Hematopoietic multipotent progenitor cell treated with erythropoietin and hydrocortisone succinate and interleukin-3 and kit ligand, for 6 days (in vitro differentiated cells): ENCODE measurements at places on chromosomes 12 and 14.

GRCh38 chr12:13211859-13212664, 15.5 kb downstream of the EMP1 start:
- peak; percentile 92 for DNase-seq

DNA sequence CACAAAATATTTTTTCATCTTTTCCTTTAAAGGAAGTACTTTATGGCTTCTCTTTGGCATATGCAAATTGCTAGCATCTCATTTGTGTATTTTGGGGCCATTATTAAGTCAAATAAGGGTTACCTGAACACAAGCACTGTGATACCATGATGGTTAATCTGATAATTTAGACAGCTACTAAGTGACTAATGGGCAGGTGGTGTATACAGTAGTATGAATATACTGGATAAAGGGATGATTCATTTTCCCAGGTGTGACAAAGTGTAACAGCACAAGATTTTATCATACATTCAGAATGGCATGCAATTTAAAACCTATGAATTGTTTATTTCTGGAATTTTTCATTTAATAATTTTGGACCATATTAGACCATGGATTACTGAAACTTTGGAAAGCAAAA, 27.2 kb upstream of the ANO4 start:
- no peak for DNase-seq

- no peak for DNase-seq
These were observed 144.8 kb downstream of the KITLG start for GRCh38 chr12:88435334-88436076.

DNA sequence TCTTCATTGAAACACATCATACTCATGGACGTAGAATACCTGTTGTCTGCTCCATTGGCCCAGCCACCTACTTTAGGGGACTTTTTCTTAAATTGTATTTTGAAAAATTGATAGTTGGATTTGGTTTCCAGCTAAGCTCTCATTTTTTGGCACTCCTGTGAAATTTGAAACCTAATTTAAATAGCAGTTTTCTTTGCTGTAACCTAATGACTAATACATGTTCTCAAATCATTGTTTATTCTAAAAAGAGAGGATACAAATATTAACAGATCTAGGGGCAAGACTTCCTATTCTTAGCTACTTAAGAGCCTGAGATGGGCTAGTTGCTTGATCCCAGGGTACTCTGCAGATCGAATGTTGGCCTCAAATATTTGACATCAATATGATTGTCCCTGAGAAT, 78.9 kb downstream of the PLEKHA5 start:
- DNase-seq: no peak

DNA sequence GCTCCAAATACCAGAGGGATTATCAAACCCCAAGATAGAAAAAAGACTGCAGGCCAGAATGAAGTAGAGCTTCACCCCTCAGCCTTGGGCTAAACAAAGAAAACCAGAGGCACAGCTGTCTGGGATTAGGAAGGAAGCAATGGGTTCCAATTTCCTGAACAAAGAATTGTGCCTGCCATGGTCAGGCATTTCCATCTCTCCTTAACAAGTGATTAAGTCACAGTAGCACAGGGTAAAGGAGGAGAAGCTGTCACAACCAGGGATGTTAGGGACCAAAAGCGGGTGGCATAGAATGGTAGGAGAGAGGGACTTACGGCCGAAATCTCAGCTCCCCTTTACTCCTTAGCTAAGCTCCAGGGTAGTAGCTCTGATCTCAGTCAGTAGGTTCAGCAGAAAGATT, 33.9 kb downstream of the SPTLC2 start:
- no peak for DNase-seq

DNA sequence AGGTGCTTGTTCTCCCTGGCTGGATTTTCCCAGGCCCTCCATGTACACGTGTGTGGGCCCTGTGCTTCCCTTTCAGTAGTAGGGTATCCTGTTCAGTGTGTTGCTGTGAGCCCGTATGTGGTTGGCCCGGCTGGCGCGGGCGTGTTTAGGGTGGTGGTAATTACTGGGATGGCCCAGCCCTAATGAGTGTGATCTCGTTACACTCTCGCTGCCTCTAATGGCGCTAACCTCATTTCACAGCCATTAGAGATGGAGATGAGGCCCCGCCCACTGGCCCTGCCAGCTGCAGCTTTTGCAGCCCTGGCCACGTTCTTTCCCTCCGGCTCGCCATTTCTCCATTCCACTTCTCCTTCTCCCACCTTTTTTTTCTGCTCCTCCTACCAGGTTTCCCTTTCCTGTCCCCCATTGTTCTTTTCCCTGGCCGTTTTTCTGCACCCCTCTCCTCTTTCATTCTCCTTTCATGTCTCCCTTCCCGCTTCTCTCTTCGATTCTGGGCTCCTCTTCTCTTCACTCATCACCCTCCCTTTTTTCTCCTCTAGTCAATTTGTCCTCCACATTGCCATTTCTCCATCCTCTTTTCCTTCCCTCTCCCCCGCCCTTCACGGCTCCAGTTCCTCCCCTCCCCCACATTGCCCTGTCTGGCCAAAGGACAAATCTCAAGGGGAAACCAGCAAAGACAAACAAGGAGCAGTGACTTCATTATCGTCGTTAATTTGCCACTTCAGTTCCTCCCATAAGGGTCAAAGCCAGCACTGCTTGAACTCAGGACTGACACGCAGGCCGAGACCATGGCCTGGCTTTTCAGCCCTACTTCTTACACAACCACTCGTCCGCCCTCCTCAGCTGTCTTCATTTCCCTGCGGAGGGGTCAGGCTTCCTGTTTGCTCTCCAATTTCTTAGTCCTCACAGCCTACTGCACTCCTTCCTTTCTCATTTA, 6.8 kb downstream of the ZFHX2 start:
- no peak for DNase-seq

DNA sequence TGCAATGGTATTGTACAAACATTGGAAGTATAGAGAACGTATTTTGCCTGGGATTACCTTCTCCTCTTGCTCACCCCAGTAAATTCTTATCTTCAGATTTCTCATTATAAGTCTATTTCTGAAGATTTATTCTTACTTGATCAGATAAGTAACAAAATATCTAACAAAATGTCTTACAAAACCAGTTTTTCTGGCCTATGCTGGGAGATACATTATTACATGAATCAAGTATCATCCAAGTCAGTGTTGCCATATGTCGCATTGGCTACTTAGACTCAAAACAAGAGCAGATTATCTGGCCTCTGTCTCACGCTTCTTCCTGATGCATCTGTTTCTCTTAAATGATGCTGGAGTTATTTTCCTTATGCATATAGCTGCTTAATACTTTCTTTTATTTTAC, 408.5 kb downstream of the CCER1 start:
- no peak for DNase-seq

GRCh38 chr14:94403312-94403932, 15.0 kb upstream of the SERPINA1 start:
- DNase-seq: no peak

- DNase-seq: no peak
These were observed 7.5 kb downstream of the APPL2 start for GRCh38 chr12:105228494-105228893.

DNA sequence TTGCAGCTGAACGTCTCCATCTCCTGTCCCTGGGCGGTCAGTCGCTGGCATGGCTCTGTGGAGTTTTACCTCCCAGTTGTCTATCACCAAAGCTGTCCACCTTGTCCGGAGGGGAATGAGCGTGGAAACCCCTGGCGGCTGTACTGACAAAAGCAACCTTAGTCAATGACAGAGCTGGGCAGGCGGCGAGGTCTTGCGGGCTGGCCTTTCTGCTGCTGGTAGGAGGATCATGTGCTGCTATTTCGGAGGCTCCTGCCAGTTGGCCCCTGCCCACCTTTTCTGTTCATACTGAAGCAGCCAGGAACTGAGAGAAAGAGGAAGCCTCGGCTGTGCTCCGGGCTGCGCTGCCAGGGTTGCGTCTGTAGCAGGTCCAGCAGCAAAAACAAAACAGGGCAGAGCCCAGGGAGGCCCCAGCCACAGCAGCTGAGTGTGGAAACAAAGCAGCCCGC, 57.7 kb downstream of the HMGA2 start:
- peak; percentile 79 for DNase-seq

- DNase-seq: peak; percentile 64
These were observed 3.6 kb downstream of the TTC5 start for GRCh38 chr14:20302042-20302755.

DNA sequence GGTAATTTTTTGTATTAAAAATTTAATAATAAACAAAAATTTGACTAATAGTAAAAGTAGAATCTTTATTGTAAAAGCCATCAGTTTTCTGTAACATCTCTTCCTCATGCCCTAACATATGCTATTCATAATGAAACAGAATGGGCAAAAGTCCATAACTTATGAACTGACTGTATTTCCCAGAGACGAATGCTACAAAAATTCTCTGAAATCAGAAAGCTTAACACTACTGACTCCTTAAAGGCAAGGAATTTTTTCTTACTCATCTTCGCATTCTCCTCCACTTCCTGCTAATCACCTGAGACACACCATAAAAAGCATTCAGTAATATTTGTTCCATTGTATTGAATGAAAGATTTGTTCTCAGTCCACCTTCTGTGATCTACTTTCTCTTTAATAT, 17.6 kb downstream of the MON2 start:
- no peak for DNase-seq

- DNase-seq: no peak
These were observed 895.6 kb downstream of the SLC6A15 start for GRCh38 chr12:84016956-84017355.

GRCh38 chr14:79542121-79542520, 669.2 kb downstream of the DIO2 start:
- DNase-seq: no peak

DNA sequence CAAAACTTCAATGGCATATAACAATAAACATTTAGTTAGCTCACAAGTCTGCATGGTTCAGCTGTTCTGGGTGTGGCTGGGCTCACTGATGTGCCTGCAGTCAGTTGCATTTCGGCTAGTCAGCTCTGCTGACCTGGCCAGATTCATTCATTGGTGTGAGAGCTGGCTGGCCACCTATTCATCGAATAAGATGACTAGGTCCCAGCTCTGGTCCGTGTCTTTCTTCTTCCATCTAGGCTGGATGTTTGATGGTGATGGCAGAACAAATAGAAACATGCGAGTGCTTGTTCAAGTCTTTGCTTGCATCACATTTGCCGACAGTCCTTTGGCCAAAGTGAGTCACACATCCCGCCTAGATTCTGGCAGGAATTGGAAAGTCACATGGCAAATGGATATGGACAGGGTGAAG, 203.3 kb upstream of the CRY1 start:
- DNase-seq: no peak

GRCh38 chr12:110528277-110528839, 26.2 kb downstream of the RAD9B start:
- no peak for DNase-seq

- no peak for DNase-seq
These were observed 381.6 kb downstream of the VRK1 start for GRCh38 chr14:97178781-97179180.

GRCh38 chr14:46596236-46596635, 55.3 kb downstream of the RPL10L start:
- DNase-seq: no peak

DNA sequence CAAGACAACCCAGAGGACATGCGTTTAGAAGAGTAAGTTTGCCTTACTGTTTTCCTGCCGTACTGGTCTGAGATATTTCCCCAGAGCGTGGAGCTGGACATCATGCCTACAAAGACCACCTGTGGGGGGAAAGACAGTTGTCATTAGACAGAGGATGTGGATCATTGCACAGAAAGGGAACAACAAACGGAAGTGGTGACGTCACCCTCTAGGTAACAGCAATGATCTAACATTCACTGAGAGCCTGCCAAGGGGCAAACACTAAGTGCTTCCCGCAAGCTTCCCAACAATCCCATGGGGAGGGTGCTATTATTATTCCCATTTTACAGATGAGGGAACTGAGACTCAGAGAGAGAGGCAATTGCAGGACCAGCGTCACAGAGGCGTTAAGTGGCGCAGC, 48.5 kb downstream of the SVOP start:
- no peak for DNase-seq

- no peak for DNase-seq
These were observed 510 bp upstream of the TTC8 start for GRCh38 chr14:88823968-88824313.

GRCh38 chr14:24398293-24398652, 530 bp upstream of the NYNRIN start:
- no peak for DNase-seq

- DNase-seq: peak; percentile 79
These were observed 10.0 kb downstream of the PGF start for GRCh38 chr14:74945261-74945851.

GRCh38 chr14:27605282-27605681, 1007.4 kb upstream of the NOVA1 start:
- no peak for DNase-seq

DNA sequence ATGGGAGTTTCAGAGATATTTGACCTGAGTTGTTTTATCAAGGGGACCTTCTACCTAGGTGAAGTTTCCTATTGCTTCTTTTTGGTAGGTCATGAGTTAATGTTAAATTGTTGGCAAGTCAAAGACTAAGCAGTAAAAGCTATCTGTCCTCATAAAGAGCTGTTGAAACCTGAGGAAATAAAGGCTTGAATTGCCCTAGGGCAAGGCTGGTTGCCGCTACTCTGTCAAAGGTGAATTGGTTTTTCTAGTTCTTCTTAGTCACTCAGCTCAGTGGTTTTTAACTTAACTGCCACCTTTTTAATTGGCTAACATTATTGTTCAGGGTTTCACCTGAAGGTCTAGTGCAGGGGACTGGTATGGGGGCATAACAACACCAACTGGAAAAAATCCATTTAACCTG, 441.6 kb upstream of the FBXO33 start:
- no peak for DNase-seq

DNA sequence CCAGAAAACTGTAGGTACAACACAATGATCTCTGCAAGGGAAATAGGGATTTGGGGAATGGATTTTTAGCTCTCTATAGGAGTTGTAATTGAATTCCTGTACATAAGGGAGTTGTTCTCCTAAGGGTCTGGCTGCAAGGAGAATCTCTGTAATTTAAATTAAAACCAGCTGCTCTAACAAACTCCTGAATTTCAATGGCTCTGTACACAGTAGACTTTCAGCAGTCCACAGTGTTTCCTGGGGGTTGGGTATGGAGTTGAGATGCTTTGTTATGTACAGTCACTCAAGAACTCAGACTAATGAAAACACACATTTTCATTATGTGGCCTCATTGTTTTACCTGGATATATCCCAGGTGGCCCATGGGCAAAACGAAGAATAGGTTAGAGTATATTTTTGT, 93.2 kb downstream of the NAV3 start:
- no peak for DNase-seq

GRCh38 chr12:15859116-15859515, 23.1 kb upstream of the STRAP start:
- DNase-seq: no peak

GRCh38 chr14:79443602-79444001, 767.7 kb downstream of the DIO2 start:
- DNase-seq: no peak

- DNase-seq: no peak
These were observed 1.1 kb downstream of the KMT5A start for GRCh38 chr12:123384994-123385376.

- DNase-seq: no peak
These were observed 44.7 kb downstream of the NOC4L start for GRCh38 chr12:132188916-132189325.

GRCh38 chr14:91737619-91738018, 5.7 kb upstream of the CATSPERB start:
- no peak for DNase-seq

DNA sequence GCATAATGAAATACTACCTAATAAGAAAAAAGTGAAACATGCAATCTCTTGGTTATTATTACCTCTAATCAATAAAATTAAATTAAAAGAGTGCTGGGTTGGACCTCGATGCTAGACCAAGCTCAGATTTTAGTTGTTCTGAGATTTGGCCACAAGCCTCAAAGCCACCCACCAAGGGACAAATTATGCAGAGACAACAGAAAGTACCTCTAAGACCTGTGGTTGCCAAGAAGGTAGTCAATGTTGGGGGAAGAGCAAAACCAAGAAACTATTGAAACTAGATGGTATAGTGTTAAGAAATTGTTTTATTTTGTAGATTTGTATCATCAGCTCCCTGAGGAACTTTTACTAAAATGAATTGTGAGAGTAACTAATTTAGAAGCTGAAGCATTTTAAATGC, 43.8 kb upstream of the ARID2 start:
- DNase-seq: no peak
